AG04450 (cell line): ENCODE measurements at places on chromosomes 2 and 18.

DNA sequence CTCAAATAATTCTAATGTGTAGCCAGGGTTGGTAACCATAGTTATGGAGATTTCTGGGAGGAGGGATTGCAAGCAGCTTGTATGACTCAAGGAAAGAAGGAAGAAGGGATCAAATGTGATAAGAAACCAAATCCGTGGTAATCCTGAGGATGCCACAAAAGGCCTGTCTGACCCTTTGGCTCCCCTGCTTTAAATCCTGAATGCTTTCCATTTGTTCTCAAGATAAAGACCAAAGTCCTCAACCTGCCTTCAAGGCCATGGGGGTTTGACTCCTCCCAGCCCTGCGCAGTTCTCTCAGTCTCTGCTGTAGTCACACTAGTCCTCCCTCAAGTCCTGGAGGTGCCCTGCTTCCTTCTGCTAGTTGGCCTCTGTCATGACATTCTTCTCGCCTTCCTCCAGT, 74.0 kb downstream of the SUMO1 start:
- DNase-seq, result no peak

DNA sequence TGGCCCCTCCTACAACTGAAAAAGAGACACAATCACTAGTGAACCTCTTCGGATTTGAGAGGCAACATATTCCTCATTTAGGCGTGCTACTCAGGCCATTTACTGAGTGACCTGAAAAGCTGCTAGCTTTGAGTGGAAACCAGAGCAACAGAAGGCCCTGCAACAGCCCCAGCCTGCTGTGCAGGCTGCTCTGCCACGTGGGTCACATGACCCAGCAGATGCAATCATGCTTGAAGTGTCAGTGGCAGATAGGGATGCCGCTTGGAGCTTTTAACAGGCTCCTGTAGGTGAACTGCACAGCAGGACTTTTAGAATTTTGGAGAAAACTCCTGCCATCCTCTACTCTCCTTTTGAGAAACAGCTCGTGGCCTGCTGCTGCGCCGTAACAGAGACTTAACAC, 578.6 kb upstream of the RAB6C start:
- DNase-seq, result no peak

GRCh38 chr2:46651363-46652099, 172.2 kb downstream of the TMEM247 start:
- no peak for DNase-seq

DNA sequence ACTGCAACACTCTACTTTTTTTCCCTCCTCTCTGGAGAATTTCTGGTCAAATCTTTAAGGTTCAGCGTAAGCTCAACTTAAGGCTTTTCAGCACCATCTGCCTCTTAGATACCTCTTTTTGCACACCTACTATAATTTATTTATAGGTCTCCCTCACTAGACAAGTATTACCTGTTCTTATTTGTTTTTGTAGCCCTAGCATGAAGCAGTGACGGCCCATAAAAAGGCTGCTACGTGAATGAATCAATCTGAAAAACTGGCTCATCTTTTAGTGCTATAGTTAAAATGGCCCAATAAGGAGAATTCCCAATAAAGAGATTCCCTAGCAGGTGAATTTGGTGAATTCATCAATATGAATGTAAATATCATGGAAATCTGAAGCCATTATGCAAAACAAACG, 6.5 kb downstream of the RNF149 start:
- DNase-seq, result no peak

DNA sequence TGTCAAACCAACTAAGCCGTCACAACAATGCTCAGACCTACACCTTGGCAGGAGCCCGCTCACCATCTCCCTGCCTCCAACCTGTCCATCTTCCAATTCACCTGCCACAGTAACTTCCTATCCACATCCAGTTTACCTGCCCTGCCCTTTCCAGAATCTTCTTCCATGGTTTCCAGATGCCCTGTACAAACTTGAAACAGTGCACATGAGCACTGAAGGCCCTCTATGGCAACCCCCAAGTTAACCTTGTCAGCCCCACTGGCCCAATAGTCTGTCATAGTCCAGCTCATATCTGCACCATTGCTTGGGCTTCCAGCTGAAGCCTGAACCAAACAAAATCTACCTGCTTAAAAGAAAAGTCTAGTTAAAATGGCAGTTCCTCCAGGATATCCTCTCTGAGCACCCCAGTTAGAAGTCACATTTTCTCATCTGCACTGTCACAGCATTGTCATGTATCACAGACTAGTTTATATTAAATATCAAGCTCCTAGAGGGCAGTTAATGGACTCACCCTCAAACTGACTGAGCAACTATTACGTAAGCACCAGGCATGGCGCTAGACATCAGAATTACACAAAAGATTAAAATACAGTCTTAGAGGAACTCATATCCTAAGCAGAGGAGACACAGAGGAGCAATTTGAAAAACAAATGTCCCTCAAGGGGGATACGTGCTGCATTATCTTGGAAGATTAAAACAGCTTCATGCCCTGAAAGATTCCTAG, 11.6 kb downstream of the NFE2L2 start:
- no peak for DNase-seq

DNA sequence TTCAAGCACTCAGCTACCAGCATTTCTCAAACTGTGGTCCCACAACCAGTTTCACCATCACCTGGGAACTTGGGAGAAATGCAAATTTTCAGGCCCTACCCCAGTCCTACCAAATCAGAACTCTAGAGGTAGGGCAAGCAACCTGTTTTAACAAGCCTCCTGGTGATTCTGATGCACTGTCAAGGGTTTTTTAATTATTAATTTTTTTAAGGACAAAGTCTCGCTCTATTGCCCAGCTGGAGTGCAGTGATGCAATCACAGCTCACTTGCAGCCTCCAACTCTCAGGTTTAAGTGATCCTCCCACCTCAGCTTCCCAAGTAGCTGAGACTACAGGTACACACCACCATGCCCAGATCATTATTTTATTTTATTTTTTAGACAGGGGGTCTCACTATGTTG, 7.8 kb downstream of the ACMSD start:
- no peak for DNase-seq

DNA sequence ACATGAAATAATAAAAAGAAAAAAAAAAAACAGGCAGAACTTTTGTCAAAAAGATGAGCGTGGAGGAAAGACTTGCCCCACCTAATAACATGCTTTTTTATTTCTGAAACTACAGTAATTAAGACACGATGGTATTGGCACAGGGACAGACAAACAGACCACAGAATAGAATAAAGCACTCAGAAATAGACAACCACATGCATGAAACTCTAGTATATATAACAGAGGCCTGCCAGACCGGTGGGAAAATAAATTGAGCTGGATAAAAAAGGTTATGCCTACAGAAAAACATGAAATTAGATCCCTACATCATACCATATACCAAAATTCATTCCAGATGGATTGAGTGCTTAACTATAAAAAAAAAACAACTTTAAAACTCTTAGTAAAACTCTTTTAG, 163.1 kb downstream of the NRP2 start:
- DNase-seq, result no peak

DNA sequence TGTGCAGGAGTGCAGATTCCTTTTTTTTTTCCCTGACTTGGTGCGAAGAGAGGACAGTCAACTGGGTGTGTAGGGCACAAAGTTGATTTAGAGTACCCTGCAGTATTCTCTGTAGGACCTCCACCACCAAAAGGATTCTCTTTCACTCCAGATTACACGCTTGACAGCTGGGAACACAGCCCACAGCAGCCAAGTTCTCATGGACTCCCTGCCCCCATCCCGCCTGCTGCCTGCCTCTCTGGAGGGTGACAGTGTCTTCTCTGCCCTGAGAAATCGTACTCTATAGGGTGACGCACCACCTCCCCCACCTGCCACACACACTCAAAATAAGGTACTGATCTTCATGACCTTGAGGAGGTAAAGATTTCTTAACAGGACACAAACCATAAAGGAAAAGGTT, 26.6 kb upstream of the IHH start:
- no peak for DNase-seq

GRCh38 chr18:60200558-60200957, 172.0 kb downstream of the MC4R start:
- DNase-seq, result no peak

DNA sequence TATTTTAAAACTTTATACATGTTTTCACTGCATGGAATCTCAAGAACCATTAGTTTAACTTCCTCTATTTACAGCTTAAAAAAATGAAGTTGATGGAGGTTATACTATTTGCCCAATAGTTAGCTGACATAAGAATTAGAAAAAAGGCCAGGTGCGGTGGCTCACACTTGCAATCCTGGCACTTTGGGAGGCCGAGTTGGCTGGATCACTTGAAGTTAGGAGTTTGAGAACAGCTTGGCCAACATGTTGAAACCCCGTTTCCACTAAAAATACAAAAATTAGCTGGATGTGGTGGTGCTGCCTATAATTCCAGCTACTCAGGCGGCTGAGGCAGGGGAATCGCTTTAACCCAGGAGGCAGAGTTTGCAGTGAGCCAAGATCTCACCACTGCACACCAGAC, 125.1 kb upstream of the CDH19 start:
- no peak for DNase-seq

DNA sequence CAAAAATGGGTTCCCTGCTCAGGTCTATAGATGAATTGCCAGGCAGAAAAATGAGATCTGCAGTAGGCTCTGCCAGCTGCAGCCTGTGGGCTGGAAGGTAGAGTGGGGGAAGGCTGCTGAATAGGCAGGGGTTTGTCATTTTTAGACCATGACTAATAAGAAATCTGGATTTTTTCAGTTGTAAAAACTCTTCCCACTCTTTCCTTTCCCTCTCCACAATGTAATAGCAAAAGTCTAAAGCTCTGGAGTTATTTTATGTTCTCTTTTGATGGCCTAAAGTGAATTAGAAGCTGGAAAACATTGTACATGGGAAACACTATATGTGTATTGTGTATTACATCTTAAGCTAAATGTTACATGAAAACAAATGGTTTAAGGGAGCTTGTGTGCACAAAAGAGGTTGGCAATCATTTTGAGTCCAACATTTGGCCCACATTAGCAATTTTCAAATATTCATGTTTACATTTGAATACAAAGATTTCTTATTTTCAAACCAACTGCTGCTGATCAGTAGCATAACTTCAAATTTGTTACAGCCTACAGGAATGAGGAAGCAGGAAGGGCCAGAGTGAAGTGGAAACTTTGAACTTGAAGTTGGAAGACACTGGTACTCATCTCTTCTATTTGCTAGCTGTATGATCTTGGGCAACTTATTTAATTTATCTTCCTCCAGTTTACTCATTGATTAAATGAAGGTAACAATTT, 407.1 kb downstream of the SLC4A3 start:
- DNase-seq, result peak; percentile 50

GRCh38 chr2:124250433-124250832, 225.3 kb downstream of the CNTNAP5 start:
- no peak for DNase-seq

GRCh38 chr18:51437280-51438271, 240.1 kb upstream of the MEX3C start:
- DNase-seq, result no peak

GRCh38 chr2:104734937-104735586, 118.9 kb upstream of the POU3F3 start:
- no peak for DNase-seq

- DNase-seq, result no peak
Observed at GRCh38 chr2:79638954-79639353, 126.1 kb downstream of the CTNNA2 start.

GRCh38 chr2:103868396-103868795, 985.5 kb upstream of the POU3F3 start:
- DNase-seq, result no peak

DNA sequence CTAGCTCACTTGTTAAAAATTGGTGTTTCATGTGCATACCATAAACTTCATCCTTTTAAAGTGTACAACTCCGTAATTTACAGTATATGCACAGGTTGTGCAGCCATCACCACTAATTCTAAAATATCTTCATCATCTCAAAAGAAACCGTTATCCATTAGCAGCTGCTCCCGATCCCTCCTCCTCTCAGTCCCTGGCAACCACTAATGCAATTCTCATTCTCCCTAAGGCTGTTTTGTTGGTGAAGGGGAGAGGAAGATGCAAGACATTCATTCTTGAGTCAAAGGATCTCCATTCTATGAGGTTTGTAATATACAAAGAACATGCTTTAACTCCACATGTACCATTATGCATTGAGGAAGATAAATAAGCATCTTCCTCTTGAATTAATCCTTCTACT, 48.6 kb downstream of the RNU4ATAC start:
- DNase-seq, result no peak

GRCh38 chr2:62141142-62141740, 54.7 kb upstream of the B3GNT2 start:
- no peak for DNase-seq

- no peak for DNase-seq
Observed at GRCh38 chr2:137221797-137222492, 456.6 kb downstream of the THSD7B start.

DNA sequence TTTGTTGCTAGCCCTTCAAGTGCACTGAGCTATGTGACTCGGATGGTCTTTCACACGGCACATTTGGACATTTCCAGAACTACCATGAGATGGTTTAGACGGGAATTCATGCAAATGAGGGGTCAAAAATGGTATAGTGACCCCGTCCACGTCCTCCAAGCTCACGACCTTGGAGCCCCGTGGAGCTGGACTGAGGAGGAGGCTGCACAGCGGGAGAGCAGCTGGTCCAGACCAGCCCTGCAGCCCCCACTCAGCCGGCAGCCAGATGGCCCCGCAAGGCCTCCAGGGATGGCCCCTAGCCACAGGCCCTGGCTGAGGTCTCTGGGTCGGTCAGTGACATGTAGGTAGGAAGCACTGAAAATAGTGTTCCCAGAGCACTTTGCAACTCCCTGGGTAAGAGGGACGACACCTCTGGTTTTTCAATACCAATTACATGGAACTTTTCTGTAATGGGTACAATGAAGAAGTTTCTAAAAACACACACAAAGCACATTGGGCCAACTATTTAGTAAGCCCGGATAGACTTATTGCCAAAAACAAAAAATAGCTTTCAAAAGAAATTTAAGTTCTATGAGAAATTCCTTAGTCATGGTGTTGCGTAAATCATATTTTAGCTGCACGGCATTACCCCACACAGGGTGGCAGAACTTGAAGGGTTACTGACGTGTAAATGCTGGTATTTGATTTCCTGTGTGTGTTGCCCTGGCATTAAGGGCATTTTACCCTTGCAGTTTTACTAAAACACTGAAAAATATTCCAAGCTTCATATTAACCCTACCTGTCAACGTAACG, 88.8 kb downstream of the EPAS1 start:
- DNase-seq, result no peak

DNA sequence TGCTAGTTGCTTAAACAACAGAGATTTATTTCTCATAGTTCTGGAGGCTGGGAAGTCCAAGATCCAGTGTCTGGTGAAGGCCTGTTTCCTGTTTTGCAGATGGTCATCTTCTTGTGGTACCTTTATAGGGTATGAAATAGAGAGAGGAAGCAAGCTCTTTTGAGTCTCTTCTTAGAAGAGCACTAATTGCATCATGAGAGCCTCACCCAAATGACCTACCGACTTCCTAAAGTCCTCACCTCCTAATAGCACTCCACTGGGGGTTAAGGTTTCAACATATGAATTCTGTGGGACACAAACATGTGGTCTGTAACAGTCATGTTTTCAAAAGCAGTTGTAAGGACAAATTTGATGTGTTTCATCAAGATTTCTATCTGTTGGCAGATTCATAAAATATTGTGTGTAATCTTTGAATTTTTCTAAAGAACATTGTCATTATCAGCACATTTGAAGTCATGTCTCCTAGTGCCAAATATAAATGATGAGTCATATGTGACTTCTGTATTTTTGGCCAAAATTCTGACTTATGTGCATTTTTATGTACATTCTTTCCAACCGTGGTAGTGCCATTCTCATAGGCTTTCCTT, 45.3 kb downstream of the CD28 start:
- no peak for DNase-seq
